Inflammatory macrophage treated with lipopolysaccharide for 1 hour (primary cell): ENCODE measurements at places on chromosomes 2 and 18.

DNA sequence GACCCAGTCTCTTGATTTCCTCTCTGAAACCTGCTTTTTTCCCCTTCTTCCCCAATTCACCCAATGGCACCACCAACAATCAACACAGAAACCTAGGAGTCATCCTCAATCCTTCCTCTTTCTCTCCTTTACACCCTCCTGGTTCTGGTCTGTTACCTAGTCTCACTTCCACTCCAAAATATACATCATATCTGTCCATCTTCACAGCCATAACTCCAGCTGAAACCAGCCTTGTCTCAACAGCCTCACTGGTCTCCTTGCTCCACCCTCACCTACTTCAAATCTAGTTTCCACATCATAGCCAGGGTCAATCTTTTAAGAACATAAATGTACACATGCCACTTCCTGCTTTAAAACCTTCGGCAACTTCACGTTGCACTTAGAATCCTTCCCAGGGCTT lies 11.8 kb upstream of the TWSG1 start:
- no peak for DNase-seq

GRCh38 chr2:233179848-233180366 lies 71.6 kb upstream of the ATG16L1 start:
- no peak for DNase-seq

- no peak for DNase-seq
Observed at GRCh38 chr2:114127372-114127771, 237.5 kb downstream of the ACTR3 start.

DNA sequence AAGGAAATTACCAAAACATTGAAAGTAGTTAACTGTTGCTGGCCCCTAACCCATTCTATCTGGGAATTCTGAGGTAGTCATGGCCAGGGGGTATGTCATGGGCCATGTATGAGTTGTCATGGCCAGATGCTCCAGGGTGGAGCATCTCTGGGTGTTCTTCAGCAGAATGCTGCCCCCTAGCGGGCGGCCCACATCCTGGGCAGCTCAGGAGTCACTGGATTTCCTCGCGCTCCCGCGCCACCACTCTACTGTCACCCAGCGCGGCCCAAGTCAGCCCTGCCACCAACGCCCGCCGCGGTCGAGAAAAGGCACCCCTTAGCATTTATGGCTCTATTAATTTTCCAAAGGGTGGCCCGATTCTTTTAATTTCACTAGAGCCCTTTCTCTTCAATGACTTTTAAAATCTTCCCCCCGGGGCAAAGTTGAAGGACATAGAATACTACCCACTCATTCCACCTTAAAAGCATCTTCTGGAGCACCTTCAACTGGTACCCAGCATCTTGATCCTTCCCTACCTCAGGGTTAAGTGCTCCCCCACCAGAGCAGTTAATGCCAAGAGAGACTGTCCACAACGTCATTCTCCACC lies 41.6 kb downstream of the PKDCC start:
- peak; percentile 42 for DNase-seq

- DNase-seq = no peak
Observed at GRCh38 chr2:199219551-199219950, 238.2 kb downstream of the SATB2 start.
